Activated naive CD8-positive, alpha-beta T cell treated with anti-CD3 and anti-CD28 coated beads, Interleukin-2, amount 10 ng/mL, durations not matched to agents 7 days and 5 days (primary cell): ENCODE measurements at places on chromosomes 5 and 9. TPM values are rescaled to one million over a fixed set of nuclear protein-coding genes. Genes with fewer than 3 reads are reported as not detected.

The SHISAL2B gene
- not detected for total RNA-seq

- no peak for DNase-seq
These were observed 6.2 kb downstream of the NR5A1 start for GRCh38 chr9:124500796-124501611.

DNA sequence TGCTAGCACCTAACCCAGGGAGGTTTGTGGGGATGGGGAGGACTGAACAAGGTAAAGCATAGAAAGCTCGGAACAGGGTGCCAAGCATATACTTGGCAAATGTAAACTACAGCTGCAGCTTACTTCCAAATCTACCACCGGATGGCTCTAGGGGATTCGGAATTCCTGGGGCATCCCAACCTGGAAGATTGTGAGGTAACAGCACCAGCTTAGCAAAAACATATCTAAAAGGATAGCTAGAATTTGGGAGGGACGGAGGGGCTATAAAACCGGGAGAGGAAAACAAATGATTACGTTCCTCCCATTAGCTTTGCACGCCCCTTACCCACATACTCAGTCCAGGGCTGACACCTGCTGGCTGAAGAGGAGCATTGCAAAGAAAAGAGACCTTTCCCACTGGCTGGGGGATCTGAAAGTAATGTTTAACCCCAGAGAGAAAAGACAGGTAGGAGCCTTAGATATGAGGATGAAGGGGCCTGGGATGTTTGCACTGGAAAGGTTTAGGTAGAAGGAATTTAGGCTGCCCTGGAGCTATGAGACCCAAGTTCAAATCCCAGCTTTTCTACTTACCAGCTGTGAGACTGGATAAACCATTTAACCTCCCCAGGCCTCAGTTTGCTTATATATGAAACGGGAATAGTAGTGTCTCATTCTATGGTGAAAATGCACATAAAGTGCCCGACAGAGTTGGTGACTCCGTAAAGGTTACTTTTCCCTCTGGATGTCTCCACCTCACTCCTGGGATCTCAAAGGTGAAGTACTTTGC lies 73.6 kb downstream of the FAM114A2 start:
- DNase-seq: peak; percentile 48

The ACTBL2 gene
- total RNA-seq: not detected

- no peak for DNase-seq
These were observed 27.9 kb upstream of the TGFBI start for GRCh38 chr5:136000932-136001331.

The CENPP gene
- 20.6 TPM for total RNA-seq

DNA sequence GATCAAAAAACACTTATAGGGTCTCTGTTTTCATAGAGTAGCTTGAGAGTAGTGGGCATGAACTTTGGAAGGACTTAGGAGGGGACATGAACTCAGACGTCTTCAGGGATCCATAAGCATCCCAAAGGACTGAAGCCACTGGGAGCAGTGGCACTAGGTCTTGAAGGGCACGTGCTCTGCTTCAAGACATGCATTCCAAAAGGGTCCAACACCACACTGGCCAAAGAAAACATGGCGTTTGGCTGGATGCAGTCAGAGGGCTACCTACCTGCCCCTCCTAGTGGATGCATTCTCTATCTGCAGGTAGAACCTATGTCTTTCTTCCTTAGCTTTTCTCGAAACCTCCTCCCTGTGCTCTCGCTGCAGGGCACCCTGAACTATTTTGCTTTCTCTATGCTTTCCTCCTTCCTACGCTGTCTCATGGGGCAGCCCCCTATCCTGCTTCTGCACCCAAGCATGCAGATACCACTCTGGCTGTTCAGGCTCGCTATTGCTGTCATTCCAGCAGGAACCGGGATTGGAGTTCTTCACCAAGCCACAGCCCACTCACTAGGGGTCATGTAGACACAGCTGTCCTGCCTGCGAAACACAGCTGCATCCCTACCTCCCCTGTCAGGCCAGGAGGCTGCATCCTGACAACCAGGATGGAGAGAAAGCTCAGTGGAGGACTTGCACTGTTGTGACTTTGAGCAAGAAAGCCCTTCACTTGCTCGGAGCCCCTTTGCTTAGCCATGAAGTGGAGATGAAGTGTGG lies 11.9 kb downstream of the FAM240B start:
- no peak for DNase-seq

- DNase-seq: no peak
These were observed 7.9 kb upstream of the RIMOC1 start for GRCh38 chr5:41896230-41896629.

DNA sequence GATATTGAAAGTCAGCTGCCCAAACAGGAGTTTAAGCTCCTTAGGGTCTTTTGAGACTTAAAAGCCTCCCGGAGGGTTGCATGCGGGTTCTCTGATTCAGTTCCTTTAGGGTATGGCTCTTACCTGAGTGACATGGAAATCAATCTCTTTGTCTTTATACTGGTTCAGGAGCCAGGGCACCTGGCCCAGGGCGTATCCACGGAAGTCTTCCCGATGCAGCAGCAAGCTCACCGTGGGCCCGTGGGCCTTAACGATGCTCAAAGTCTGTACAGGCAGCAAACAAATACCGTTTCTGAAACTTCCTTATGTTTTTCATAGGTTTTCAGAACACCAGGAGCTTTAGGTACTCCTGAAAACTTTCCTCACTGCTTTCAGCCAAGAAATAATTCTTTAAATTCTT lies 13.2 kb downstream of the MROH2B start:
- no peak for DNase-seq

DNA sequence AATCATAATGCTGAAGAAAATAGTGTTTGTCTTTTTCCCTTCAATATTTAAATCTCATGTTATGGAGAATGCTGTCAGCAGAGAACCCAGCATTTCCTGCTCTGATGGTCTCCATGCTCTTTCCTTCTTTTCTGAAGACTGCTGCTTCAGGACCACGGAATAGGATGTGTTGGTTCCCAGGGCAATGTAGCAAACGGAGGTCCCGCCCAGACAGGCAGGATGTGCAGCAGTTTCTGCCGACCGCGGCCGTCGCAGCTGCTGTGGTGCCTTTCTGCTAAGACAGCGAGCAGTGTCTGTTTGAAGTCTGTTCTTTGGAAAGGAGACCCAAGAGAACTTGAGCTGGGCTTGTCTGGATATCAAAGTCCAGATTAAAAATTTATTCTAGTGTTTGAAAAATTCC lies 654.3 kb downstream of the CCDC171 start:
- DNase-seq: peak; percentile 56

DNA sequence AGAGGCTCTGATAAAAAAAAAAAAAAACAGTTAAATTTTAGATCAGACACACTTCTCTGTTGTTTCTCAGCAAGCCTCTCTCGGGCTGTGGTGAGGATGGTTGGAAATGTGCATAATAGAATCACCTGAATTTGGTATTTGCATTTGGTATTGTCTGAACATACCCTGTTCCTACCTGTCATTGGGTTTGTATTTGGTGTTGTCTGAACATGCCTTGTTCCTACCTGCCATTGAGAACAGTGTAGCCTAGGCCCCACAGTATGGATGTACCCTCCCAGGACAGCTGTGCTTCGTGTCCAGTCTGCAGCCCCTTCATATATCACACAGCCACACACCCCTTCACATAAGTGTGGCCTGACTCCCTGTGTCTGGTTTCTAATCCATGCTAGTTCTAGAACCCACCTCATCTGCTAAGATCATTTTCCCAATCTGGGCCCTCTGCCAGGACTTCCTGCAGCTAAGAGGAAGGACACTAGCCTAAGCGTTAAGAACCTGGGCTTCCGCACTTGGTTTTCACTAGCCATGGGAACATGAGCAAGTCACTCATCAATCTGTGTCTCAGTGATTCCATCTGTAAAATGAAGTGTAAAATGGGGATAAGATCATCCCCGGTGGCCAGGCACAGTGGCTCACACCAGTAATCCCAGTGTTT lies 49.2 kb downstream of the ITGA2 start:
- no peak for DNase-seq

DNA sequence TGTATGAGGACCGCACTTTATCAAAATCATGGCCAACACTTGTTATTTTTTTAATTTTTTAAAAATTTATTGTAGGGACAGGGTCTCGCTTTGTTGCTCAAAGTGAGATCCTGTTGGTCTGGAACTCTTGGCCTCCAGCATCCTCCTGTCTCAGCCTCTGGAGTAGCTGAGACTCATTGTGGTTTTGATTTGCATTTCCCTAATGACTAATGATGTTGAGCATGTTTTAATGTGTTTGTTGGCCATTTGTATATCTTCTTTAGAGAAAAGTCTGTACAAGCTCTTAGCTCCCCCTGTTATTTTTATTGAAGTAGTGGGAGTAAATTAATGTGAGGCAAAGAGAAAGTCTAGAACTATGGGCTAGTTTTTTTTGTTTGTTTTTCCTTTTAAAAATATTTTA lies 1.6 kb upstream of the RPS6 start:
- no peak for DNase-seq

DNA sequence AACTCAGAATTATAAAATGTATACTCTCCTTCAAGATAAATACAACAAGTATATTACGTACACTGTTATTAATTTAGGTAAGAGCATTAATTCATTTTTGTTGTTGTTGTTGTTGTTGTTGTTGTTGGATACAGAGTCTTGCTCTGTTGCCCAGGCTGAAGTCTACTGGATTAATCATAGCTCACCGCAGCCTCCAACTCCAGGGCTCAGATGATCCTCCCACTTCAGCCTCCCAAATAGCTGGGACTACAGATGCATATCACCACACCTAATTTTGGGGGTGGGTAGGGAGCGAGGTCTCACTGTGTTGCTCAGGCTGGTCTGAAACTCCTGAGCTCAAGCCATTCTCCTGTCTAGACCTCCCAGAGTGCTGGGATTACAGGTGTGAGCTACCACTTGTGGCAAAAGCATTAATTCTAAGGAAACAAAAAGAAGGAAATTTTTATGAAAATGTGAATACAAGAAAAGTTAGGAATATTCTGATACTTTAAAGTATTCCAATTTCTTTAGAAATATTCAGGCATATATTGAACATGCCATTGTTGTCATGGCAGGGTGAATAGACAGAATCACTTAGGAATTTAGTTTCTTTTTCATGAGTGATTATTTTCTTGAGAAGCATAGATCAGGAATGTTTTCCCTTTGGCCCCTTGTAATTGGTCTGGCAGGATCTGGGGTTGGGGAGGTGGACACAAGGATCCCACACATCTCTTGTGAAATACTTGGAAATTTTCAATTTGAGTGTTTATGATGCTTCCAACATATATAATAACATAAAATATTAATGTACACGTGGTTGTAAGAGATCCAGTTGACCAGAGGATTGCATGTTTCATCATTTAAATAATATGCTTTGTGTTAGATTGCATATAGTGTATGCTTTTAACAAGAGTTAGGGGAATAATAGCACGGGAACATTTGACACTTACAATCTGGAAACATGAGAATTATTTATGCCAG lies 263.6 kb downstream of the FANCC start:
- DNase-seq: no peak

The CCDC183 gene
- total RNA-seq: 1.7 TPM

- DNase-seq: no peak
These were observed 58.9 kb upstream of the MCCC2 start for GRCh38 chr5:71528206-71528605.

The SLC36A3 gene
- total RNA-seq: not detected

DNA sequence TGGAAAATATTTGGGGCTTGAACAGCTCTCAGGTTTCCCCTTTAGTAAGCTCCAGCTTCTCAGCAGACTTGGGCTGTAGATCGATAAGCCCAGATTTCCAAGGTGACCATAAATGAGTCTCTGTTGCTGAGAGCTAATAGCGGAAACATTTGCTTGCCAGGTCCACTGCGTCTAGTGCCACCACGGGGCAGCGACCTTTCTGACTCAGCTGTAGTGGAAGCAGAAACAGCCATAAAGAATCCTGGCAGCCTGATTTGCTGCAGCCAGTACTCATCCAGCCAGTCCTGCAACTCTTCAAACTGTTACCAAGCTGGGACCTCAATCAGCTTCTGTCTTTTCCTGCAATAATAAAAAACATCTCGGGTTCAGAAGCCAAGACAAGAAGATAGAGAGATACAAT lies 241.7 kb downstream of the DOCK8 start:
- DNase-seq: no peak

- no peak for DNase-seq
These were observed 89.9 kb downstream of the SIL1 start for GRCh38 chr5:139108063-139108824.

The RXRA gene
- total RNA-seq: 7.1 TPM
